ENCODE measurements at places on chromosomes 12 and 14.
A peak's percentile ranks its signal among the peaks of the same experiment; 100 is the strongest.

DNA sequence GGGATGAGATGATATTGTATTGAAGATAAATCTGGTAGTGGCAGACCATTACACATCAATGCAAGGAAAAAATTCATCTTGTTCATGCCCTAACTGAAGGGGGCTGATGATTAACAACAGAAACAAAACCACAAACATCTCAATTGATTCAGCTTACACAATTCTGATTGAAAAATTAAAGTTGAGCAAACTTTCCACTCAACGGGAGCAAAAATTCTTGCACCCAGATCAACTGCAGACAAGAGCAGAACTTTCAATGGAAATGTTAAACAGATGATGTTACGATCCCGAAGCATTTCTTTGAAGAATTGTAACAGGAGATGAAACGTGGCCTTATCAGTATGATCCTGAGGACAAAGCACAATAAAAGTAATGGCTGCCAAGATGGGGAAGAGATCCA, 172.4 kb upstream of the SOX5 start:
- DNase-seq = no peak

GRCh38 chr14:22530127-22530526, 58.9 kb downstream of the DAD1 start:
- no peak for DNase-seq

DNA sequence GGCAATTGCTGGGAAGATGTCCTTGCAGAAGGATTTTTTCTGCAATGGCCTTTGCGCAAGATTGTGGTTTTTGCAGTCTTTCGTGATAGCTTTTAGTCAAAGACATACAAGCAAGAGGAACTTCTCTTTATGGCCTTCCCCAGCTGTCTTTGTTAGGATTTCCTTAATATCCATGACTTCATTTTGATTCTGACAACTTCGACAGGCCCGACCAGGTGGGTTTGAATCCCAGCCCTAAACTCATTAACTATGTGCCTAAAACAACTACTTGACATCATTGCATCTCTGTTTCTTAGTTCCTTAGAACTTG, 13.3 kb upstream of the VRK1 start:
- peak; percentile 14 for DNase-seq

DNA sequence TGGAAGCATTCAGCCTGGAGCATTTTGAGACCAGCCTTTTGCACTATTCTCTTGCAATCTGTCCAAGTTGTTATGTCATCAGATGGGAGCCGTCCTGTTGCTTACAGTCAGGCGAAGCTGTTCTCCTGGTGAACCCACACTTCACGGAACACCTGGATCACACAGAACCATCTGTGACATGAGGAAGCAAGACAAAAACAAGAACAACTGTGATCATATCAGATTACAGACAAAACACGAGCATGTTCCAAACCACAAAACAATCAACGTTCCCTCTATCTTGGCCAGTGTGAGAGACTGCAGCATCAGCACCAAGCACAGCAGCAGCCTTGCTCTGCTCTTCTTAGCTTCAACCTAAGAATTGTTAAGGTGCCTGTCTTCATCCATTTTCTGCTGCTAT, 180.5 kb upstream of the SFSWAP start:
- DNase-seq = no peak

GRCh38 chr12:85266356-85266755, 13.7 kb upstream of the ALX1 start:
- DNase-seq = no peak

- no peak for DNase-seq
Measured at GRCh38 chr12:69484428-69484827, 14.2 kb downstream of the FRS2 start.

GRCh38 chr12:50508970-50509663, 4.3 kb downstream of the DIP2B start:
- DNase-seq = no peak

- no peak for DNase-seq
Measured at GRCh38 chr12:78037707-78038106, 207.0 kb downstream of the NAV3 start.

DNA sequence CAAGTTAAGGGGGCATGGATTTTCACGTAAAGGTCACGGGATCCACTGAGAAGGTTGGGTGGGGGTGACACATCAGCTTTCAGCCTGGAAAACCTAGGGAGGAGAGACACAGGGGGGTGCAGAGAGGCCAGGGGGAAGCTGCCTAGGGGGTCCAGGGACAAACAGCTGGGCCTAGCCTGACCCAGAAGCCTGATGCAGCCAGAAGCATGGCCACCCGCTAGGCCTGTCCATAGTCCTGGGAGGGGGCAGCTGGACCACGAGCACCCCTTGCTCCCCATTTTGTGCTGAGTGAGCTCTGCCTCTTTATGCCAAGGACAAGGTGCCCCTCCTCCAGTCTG, 322.7 kb upstream of the RTL1 start:
- no peak for DNase-seq

Data from CD4-positive, alpha-beta T cell treated with Interferon gamma for 1 hour (primary cell).